ENCODE measurements at places on chromosomes 2 and 18.

DNA sequence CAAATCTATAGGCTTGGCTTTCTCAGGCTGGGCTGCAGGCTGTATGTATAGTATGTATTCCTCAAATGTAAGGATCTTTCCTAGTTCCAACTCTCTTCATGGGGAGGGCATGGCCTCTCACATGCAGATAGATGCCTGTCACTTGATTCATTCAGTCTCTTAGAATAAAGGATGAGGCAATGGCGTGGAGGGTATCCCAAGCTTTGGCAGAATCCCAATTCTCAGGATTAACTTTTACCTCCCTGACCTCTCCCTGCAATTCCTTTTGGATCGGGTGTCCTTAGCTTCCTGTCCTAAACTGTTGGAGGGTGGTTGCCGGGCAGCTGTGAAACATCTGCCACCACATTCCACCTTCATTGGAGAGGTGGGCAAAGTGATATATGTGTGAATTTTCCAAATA, 80.3 kb downstream of the INSIG2 start:
- no peak for DNase-seq

GRCh38 chr2:201447086-201447485, 4.2 kb downstream of the TRAK2 start:
- no peak for DNase-seq

- no peak for DNase-seq
These were observed 220.6 kb upstream of the LRRTM1 start for GRCh38 chr2:80525152-80525551.

DNA sequence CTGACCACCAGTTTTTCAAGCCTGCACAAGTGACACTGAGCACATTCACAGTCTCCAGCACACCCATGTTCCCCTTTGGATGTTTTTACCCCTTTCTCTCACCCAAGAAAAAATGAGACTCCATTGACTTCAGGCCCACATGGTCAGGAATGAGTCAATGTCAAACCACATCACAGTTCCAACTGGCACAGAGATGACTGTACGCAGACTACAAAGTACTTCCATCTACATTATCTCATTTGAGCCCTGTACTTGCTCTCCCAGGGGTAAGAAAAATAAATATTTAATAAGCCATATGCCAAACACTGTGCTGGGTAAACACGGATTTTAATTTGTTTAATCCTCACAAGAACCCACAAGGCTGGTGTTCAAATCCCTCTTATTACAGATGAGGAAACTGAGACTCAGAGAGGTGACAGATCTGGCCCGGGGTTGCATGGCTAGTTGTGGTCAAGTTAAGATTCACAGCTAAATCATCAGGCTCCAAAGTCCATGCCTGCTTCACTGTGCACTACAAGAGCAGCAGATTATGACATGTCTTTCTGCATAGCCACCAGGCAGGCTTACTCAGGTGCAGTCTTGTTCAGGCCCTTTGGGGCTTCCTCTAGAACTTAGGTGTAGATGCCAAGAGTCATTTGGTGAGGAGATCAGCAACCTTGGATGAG, 106.1 kb downstream of the TXNL1 start:
- DNase-seq = no peak

DNA sequence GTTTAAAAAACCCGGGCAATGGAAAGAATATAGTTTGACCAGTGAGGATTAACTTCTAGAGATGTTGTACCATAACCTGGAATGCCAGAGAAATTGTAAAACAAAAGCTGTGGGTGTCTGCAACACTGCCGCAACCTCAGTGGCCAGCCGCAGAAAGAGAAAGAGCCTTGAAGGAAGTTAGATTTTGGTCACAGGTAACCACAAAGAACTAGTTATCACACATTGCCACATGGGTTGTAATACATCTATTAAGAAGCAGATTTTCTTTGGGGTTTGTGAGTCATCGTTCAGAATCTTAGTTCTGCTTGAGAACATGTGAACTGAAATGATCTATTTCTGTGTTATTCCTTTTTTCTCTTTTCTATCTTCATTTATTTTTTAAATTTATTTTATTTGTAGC, 222.9 kb upstream of the AGAP1 start:
- no peak for DNase-seq

GRCh38 chr2:28661589-28662001, 90.0 kb upstream of the PPP1CB start:
- no peak for DNase-seq

- no peak for DNase-seq
These were observed 13.5 kb downstream of the SPOPL start for GRCh38 chr2:138515092-138515491.

- no peak for DNase-seq
These were observed 71.9 kb downstream of the STK39 start for GRCh38 chr2:168175469-168175868.

DNA sequence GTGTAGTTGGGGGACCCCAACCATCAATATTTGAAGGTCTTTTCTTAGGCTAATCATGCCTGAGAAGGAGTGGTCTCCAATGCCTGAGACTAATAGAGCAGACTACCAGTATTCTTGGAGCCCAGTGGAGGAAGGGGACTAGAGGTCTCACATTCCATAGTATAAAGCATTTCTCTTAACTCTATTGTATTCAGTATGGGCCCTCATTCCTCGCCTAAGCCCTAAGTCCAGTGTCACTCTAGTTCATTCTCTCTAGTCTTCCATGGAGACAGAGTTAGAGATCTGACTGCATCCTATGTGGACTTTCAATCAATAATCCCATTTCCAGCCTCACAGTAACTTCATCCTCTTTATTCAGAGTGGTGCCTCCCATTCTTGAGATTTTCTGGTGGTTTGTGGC, 29.7 kb upstream of the MAP4K4 start:
- no peak for DNase-seq

- no peak for DNase-seq
These were observed 369.1 kb downstream of the EIPR1 start for GRCh38 chr2:3008561-3008960.

DNA sequence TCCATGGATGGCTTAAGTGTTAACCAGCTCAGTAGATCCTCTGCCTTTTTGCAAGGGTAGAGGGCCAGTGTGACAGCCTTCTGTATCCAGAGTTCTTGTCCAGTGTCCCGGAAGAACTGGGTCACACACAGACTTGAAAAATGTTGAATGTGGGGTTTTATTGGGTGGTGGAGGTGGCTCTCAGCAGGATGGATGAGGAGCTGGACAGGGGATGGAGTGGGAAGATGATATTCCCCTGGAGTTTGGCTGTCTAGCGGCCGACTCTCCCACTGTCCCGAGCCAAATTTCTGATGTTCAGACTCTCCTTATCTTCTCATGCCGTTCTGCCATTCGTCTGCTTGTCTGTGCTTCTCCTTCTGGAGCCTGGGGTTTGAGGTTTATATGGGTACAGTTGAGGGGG, 72.6 kb downstream of the MYO3B start:
- DNase-seq = no peak

DNA sequence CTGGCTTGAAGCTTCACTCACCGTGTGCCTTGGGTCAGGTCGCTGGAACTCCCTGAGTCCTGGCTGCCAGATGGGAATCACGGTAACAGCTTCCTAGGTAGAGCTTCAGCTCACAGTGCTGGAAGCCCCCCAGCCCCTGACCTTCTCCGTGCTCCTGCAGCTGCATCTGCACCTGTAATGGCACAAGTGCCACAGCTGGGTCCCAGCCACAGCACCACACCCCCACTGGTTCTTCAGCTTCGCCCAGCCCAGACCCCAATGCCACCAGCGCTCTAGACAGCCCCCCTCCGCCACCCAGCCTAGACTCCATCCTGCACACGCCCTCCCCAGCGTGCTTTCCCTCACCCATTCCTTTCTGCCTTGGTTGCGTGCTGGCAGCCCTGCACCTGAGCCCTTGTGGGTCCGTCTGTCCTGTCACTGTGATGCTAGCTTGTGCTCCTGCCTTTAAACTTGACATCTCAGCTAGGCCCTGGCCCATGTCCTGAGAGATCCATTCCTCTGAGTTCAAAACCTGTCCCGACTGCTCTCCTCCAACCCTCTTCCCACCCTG, 7.6 kb upstream of the ESPNL start:
- no peak for DNase-seq

Measured in stimulated activated CD8-positive, alpha-beta memory T cell treated with anti-CD3 and anti-CD28 coated beads, Interleukin-7, amount 100 ng/mL, for 1 hour (primary cell).